Bronchial epithelial cell (primary cell): ENCODE measurements at places on chromosomes 2 and 18. TPM values are rescaled to one million over a fixed set of nuclear protein-coding genes. Genes with fewer than 3 reads are reported as not detected.

GRCh38 chr2:24352664-24353063 is 7.7 kb downstream of the ITSN2 start:
- no peak for DNase-seq

DNA sequence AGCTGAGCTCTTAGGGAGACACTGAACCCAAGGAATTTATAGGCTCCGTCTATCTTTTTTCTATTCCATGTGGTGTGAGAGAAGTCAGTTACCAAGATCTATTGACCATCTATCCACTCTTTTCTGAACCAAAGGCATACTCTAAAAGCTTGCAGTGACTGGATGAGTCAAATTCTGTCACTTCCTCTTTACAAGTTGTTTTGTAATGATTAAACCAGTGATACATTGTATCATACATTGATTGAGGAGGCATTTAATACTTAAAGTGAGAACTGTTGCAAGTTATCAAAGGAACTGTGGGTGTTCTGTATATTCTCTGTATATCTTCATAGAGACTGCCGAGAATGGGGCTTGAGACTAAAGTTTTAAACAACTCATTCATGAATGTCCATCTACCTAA is 188.8 kb downstream of the CAMKMT start:
- peak; percentile 80 for DNase-seq

LRP2 gene
- not detected in 2 replicates for total RNA-seq

- no peak for DNase-seq
Observed at GRCh38 chr2:166332106-166332505, 43.6 kb downstream of the SCN9A start.

- no peak for DNase-seq
Observed at GRCh38 chr2:126823951-126824350, 74.7 kb upstream of the TEX51 start.

FAM237A gene
- total RNA-seq, result not detected in 2 replicates

- no peak for DNase-seq
Observed at GRCh38 chr2:208358758-208359631, 47.6 kb upstream of the PTH2R start.

DNA sequence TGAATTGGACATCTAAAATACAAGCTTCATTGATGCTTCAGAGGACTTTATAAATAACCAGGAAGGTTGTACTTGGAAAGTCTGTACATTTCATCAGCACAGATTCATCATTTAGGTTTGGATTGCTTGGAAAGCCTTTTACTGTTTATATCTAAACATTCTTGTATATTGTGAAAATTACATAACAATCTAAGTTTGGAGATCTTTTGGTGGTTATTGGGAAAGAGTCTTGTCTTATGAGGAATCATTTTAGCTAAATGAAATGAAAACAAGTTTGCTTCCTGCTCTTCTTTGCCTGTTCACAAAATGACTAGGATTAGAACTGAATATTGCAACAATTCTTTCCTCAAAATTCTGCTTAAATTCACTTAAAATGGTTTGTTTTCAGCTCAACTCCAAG is 79.3 kb downstream of the ABI2 start:
- no peak for DNase-seq

DNA sequence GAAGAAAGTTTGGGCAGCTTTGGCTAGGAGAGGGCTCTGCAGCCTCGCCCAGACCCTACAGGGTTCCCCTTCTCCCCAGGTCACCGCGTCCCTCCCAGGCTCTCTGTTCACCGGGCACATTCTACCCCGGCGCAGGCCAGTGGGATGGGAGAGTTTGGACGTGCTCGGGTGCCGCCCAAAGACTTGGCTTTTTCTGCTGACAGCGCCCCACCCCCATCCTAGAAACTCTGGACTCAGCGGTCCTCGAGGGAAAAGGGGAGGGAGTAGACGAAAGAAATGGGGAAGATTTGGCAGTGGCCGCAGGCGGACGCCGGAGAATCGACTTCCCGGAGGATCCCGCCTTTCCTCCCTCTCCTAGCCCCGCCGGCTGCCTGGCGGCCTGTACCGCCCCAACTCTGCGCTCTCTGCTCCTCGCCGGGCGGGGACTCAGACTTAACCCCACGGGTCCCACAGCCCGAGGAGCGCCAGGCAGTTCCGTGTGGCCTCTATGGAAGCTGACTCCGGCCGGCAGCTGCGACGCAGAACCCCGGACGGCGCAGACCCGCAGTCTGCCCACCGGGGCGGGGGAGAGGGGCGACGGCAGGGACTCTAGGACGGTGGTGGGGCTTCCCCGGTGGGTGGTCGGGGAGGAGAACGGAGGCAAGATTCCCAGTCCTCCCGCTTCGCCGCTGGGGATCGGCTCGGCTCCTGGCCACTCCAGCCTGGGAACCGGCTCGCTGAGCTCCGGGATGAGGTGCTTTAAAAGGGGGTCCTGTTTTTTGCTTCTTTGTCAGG is 863 bp upstream of the SIX2 start:
- peak; percentile 71 for DNase-seq

DNA sequence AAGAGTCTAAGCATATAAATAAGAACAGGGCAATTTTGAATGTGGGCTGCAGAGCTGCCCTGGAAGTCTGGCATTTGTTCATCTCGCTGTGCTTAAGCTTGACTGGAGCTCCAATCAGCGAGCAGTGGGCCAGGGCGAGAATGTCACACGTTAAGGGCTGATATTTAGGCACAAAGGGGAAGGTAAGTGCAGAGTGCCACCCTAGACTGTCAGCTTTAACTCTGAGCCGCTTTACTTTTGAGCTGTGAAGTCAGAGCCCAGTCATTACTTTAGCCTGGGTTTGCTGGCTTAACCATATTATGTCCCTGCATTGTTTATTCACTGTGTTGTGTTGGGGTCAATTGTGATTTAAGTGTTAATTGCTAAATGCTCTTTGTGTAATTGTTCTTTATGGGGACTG is 236.1 kb upstream of the SIX3 start:
- DNase-seq, result no peak

GRCh38 chr18:62577765-62578164 is 54.9 kb downstream of the ZCCHC2 start:
- DNase-seq, result no peak
